ENCODE measurements at places on chromosomes 13 and 19. TPM values are rescaled to one million over a fixed set of nuclear protein-coding genes. Genes with fewer than 3 reads are reported as not detected.

The KIR2DL1 gene
- total RNA-seq = not detected

The ZNF737 gene
- total RNA-seq = 4.3 TPM

The MCF2L gene
- total RNA-seq = 0.09 TPM

The POU2F2 gene
- 0.19 TPM for total RNA-seq

The SLC25A41 gene
- total RNA-seq = under 0.01 TPM

The ZNF681 gene
- total RNA-seq = 0.85 TPM

The ALG5 gene
- 36.6 TPM for total RNA-seq

The SOX1 gene
- not detected for total RNA-seq

The OVOL3 gene
- not detected for total RNA-seq
